Stimulated activated CD4-positive, alpha-beta T cell treated with anti-CD3 and anti-CD28 coated beads, Interleukin-15, amount 100 ng/mL, for 24 hours (primary cell): ENCODE measurements at places on chromosomes 16 and 17.

DNA sequence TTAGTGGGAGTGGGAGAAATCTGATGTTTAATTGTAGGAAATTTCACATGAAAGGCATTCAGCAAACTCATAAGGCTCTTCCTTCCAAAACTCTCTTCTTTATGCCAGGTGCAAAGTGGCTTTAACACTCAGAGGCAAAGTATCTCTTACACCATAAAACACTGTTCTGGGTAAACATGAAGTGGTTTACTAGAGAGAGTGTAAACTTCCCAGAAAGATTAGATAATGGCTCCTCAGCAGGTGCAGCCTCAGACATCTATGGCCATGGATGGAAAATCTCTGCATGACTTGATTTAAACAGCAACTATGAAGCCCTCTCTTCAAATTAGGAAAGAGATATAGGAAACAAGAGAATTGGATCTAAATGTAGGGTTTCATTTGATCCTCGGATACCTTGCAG is 583.1 kb upstream of the SALL1 start:
- DNase-seq = no peak

GRCh38 chr16:72854267-72854959 is 193.5 kb downstream of the ZFHX3 start:
- DNase-seq = no peak

GRCh38 chr17:73215447-73215846 is 22.6 kb downstream of the COG1 start:
- DNase-seq = no peak

GRCh38 chr16:56332464-56333079 is 92.8 kb downstream of the AMFR start:
- DNase-seq = peak; percentile 10

- DNase-seq = no peak
Observed at GRCh38 chr17:50725769-50726655, 6.6 kb downstream of the LUC7L3 start.

GRCh38 chr16:70714581-70715054 is 28.8 kb upstream of the MTSS2 start:
- DNase-seq = no peak

DNA sequence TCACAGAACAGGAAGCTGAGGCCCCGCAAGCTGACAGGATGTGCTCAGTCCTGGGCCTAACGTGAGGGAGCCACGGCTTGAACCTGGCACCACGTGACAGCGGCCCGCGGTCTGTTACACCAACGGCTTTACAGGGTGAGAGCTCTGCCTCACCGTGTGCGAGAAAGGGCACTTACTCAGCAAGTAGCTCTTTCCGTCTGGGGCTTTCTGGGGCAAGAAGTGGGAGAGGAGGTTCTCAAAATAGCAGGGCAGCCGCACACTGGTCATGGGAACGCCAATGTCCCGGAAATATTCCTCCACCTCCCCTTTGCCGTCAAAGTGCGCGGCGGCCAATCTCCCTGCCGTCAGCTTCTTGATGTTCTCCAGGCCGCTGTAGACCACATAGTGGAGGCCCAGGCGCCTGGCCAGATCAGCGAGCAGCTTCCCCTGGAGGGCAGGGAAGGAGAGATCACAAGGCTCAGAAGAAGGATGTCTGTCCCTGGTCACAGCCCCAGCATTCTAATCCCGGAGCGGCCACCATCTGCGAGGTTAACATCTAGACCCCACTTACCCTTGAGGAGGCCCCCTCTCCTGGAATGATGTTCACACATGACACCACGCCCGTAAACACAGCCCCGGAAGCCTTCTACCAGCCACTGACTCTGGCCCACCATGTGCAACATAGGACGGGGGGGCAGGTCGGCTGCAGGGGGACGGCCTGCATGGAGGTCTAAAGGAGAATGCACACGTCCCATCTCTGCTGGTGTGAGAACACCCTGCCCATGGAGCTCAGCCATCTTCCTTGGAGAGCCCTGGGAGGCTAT is 8.2 kb downstream of the NMRAL1 start:
- peak; percentile 62 for DNase-seq

- DNase-seq = no peak
Observed at GRCh38 chr16:6018848-6019489, 921.4 kb upstream of the EEF2KMT start.

DNA sequence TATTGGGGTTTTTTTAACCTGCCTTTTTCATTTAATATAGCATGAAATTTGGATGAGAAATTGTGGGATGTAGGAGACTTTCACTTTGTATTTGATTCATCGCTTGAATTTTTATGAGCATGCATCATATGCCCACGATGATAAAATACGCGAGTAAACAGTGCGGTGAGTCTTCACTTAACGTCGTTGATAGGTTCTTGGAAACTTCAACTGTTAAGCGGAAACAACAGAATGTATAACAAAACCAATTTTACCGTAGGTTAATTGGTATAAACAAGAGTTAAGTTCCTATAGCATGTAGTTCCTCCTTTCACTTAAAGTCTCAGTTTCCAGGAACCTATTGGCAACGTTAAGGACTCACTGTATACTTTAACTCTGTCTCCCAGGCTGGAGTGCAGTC is 28.7 kb downstream of the MMP15 start:
- no peak for DNase-seq

DNA sequence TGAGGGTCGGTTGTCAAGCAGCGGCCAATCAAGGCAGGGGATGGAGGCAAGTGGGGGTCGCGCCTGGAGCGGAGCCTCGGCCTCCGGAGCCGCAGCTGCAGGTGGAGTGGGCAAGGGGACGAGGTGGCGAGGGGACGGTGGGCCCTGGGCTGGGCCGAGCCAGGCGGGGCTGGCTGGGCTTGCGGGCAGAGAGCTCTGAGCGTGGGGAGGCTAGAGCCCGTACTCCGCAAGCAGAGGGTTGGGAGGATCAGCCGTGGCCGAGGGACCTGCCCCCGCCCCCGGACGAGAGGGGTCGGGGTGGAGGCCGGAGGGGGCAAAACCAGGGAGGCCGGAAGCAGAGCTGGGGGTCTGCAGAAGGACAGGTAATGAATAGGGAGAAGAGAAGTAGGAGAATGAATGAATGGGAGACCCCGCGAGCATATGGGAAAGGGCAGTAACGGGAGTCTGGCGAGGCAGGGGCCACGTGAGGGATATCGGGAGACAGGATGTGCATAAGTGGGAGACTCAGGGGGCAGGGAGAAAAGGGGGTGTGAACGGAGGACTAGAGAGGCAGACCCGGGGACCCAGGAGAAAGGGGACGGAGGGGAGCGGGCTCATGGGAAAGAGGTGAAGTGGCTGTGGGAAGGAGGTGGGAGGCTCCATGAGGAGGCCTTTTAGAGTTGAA is at the start of gene KATNB1:
Gene KATNB1 (plus strand): TSS at position 16 of the 664 bp plus-strand sequence. CDS start 1,474 bp downstream, outside the sequence.
- no peak for DNase-seq

GRCh38 chr17:2319051-2319450 is 15.3 kb downstream of the SRR start:
- no peak for DNase-seq

DNA sequence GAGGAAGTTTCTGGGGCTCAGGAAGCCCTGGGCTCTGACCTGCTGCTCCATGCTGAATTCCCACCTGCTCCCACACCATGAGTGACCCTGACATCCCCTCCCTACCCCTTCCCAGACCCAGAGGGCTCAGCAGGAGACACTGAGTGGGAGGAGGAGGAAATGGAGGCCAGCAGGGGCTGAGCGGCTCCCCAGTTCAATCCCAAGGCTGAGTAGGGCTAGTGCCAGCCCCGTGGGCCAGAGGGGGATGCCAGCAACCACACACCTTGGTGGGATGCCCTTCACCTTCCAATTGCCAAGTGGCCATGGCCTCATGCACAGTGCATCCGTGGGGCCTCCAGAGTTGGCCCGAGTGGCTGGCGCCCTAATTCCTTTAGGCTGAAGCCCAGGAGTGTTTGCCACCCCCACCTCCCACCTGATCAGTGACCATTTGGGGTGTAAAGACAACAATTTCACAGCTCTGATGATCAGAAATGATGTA is 1.0 kb upstream of the ADGRG3 start:
- DNase-seq = no peak
